ENCODE measurements at places on chromosomes 3 and 15.

DNA sequence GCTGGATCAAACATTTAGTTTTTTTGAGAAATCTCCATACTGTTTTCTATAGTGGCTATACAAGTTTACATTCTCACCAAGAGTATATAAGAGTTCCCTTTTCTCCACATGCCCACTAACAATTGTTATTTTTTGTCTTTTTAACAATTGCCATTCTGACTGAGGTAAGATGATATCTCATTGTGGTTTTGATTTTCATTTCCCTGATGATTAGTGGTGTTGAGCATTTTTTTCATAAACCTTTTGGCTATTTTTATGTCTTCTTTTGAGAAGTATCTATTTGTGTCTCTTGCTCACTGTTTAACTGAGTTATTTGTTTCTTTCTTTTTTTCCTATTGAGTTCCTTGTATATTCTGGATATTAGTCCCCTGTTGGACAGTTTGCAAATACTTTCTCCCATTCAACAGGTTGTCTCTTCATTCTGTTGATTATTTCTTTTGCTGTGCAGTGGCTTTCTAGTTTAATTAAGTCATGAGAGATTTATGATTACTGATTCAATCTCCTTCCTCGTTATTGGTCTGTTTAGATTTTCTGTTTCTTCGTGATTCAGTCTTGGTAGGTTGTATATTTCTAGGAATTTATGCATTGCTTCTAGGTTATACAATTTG, 6.7 kb upstream of the RNF13 start:
- no peak for DNase-seq

GRCh38 chr15:93289941-93290617, 201.1 kb upstream of the RGMA start:
- no peak for DNase-seq

DNA sequence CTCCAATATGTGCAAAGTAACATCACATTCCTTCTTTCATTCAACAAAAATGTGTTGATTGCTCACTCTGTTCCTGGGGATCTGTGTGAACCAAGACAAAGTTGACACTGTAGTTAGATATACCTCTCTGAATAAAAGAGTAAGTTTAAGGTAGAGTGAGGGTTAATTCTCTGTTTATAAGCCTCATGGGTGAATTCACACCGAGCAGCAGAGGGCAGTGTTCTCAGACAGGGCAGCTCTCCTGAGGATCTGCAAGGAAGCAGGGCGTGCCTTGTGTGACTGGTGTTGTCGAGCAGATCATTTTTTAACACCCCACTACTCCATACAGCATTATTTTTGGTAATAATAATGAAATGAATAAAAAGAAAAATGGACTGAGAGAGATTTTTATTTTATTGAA, 34.4 kb downstream of the PAQR9 start:
- DNase-seq, result peak; percentile 60

DNA sequence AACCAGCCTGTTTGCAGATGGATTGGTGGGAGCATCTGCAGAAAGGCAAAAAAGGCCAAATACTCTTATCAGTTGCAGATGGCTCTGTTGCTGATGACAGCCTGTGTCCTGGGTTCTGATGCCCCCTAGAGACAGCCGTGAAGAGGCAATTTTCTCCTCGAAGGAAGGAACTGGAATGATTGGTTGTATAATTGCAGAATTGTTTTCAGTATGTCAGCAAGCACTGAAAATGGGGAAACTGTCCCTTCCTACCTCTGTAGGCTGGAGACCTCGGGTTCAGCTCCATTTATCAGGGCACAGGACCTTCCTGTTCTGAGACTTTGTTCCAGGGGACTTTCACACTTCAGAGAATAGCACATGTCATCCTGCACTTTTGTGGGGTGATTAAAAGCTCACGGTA, 103.0 kb downstream of the PGPEP1L start:
- no peak for DNase-seq

- peak; percentile 39 for DNase-seq
Measured at GRCh38 chr3:73056014-73056844, 5.2 kb upstream of the EBLN2 start.

- DNase-seq, result no peak
Measured at GRCh38 chr15:42118650-42119445, 24.5 kb upstream of the PLA2G4D start.

DNA sequence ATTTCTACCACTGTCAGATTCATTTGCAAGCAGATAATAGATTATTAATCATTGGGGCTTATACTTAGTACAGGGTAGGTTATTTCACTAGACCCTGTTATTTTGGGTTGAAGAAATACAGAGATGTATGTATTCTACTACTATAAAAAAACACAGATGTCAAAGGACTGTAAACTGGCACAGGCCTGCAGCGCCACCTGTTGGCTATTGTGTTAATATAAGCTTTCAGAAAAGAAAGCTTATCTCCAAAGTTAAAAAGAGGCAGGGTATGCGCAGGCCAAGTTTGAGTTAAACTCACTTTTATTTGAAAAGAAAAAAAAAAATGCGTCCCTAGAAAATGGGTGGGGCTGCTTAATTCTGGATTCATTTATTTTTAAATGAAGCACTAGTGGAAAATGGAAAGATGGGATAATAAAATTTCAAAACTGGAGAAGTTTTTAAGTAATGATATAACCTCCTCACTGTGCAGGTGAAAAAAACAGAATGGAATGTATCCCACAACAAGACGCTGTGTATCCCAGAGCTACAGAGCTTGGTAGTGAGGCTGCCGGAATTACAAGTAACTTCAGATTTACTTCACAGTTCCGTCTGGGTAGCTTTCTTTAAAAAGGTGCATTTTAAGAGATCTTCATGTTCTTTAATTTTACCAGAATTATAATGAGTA, 407.2 kb upstream of the TGFBR2 start:
- peak; percentile 64 for DNase-seq

GRCh38 chr3:128490650-128490914, 2.4 kb downstream of the GATA2 start:
- DNase-seq, result no peak

GRCh38 chr15:45641374-45641781, 6.5 kb downstream of the SQOR start:
- DNase-seq, result no peak

GRCh38 chr15:72925661-72926060, 126.6 kb upstream of the NEO1 start:
- DNase-seq, result no peak

DNA sequence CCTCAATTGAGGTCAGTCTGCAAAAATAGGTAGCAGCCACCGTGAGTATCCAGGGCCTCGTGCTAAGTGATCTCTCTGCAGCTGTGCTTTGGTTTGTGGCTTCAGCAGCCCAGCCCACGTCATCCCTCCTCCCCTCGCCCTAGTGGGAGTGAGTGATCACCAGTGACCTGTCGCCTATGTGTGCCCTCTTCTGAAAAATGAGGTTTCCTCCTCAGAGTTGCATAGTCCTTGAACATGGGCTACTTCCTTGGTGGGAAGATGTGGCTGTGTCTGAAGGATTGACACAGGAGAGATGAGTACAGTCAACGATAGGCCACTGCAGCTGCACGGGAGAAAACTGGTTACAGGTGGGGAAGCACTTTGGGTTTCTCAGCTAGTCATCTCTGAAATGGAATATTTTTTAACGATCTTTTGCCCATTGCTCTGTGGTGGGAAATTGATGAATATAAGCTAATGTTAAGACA, 144.8 kb upstream of the BHLHE40 start:
- DNase-seq, result peak; percentile 89

DNA sequence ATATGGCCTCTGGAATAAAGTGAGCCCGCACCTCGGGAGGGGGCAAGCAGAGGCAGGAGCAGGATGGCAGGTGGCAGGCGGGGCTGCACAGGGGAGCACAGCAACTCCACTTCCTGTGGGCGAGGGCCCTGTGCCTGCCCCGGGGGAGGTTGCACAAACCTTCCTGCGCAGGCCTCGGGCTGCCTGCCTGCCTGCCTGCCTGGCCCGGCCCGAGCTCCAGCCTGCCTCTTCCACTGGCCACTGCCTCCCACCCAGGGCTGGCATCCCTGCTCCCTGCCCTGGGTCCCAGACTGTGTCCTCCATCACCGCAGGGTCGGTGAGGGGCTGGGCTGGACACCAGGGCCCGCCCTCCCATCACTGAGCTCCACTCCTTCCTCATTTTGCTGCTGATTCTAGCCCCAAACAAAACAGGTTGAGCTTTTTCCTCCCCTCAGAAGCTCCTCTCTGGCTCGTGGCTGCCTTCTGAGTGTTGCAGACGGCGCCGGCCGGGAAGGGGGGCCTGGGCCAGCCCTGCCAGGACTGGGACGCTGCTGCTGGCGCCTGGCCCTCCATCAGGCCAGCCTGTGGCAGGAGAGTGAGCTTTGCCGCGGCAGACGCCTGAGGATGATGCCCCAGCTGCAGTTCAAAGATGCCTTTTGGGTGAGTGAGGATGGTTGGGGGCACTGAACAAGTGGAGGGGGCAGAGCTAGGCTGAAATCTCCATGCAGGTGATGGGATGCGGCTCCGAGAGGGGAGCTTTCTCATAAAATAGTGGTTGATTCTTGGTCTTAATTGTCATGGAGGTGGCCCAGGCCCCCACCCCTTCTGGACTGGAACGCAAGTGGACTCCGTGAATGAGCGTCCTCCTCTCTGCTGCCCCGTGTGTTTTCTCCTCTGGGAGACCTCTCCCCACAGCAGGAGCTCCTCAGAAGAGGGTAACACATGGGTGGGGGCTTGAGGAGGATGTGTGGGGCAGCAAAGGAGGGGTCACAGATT, at the start of gene PSTPIP1:
PSTPIP1 (plus strand) TSS at position 156 of the 975 bp plus-strand sequence; CDS start at position 604, 448 bp downstream.
- peak; percentile 86 for DNase-seq

DNA sequence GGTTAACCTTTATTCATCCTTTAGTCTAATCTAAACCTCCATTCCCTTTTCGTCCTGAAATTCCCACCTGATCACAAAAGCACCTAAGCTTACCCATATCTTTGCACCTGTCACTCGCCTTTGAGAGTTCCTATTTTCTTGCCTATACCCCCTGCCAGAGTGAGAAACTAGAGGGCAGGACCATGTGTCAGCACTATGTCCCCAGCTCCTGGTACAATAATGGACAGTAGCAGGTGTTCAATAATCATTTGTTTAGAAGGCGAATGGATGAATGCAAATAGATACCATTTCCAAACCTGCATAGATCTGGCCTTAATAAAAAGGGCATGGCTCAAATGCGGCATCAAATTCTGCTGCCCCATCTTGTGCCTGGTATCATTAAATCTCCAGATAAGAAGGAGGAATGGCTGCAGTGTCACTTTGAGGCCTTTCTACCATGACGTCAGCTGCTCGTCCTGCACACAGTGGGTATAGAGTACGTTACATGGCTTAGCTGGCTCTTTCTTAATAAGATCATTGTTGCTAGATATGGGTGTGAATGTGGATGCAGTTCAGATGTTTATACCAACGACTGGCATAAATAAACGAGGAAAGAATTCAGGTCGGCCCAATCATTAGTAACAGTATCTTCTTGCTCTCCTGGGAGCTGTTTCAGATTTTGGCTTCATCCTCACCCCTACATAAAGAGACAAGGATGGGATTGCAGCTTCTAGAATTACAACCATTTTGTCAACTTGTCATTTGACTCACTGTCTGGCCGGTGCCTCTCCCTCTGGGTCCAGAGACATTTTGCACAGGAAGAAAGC, 148.7 kb downstream of the RORA start:
- no peak for DNase-seq

DNA sequence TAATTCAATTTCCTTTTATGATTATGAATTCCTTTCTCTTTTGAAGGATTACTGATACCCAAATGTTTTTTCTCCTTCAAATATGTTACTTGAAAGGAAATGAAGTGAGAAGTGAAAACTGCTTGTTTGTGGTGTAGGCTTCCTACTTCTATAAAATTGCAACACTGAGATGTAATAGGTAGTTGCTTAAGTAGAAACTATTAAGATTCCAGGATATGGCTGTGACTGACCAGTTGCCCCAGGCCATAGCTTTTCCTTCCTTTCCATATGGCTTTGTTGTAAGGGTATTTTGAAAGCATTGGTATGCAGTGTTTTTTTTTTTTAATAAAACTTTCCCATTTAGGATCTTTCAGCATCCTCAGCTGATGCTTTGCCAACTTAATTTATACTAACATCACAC, 28.5 kb downstream of the DNAJC13 start:
- DNase-seq, result no peak

- no peak for DNase-seq
Measured at GRCh38 chr3:13018561-13019242, 54.5 kb downstream of the IQSEC1 start.

DNA sequence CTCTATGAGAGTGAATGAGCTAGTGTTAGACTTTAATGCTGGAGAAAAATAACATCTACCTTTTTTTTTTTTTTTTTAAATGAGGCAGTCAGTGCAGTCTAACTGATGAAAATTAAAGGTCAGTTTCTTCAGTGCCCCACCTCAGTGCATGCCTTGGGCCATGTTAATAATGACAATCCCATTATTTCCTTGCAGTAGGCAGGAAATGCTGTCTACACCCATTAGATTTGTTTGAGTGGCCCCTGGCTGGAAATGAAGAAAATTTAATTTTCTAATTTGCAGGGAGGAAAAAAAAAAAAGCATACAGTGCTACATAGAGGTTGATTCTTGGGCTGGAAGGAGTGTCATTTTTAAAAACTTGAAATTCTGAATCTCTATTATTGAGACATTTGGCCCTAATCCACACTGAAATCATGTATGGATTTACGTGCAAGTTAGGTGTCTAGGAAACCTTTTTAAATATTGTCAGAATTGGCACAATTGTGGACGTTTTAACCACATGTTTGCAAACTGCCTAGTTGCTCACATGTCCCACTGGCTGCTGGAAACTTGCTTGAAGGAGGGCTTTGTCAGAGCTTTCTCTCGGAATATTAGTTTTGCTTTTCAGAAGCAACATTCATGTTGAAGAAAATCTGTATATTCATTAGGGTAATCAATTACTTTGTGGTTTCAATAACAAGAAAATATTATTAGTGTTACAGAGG, 18.4 kb downstream of the FNDC3B start:
- DNase-seq, result no peak

Measured in activated CD4-positive, alpha-beta T cell treated with anti-CD3 and anti-CD28 coated beads, Interleukin-2, amount 50 U/mL, for 16 hours (primary cell).